ENCODE measurements at places on chromosomes 12 and 14. TPM values are rescaled to one million over a fixed set of nuclear protein-coding genes. Genes with fewer than 3 reads are reported as not detected.

MGST1 gene
- 235 TPM for total RNA-seq

GZMB gene
- not detected for total RNA-seq

RPS6KA5 gene
- 3.7 TPM for total RNA-seq

CPNE6 gene
- total RNA-seq: not detected

TAMALIN gene
- 1.2 TPM for total RNA-seq

LRRIQ1 gene
- 0.39 TPM for total RNA-seq

IL22 gene
- total RNA-seq: not detected

LHX5 gene
- total RNA-seq: 2.1 TPM

ADIPOR2 gene
- total RNA-seq: 44.2 TPM

MAP1LC3B2 gene
- 1.5 TPM for total RNA-seq

CLEC14A gene
- not detected for total RNA-seq

DNA sequence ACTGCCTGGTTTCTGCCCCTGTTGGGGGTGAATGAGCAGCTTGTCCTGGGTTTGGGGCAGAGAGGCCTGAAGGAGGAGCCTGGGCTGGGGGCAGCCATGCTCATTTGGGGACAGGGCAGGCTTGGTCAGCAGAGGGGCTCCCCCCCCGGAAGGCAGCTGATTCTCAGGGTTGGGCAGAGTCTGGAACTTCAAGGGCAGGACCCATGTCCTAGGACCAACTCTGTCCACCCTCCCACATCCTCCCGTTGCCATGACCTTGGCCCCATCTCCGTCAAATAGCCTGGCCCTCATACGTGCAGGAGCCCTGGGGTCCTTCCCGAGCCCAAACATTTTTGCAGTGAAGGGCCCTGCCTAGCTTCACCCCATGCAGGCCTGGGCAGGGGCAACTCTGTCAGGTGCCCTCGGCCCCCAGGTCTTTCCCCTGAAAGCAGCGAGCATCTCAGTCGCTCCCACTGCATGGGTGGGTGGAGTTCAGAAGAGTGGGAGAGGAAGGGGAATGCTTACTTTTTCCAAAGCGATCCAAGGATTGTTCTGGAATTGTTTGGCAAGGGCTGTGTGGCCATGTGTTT, 32.6 kb downstream of the TNFAIP2 start:
- no peaks in the 10 kb centered on the region for H3K36me3 ChIP-seq
- no peak overlapping the region for H3K4me3 ChIP-seq
- no peaks in the 10 kb centered on the region for H3K4me1 ChIP-seq
- H3K27me3 ChIP-seq: no peaks in the 10 kb centered on the region

GRCh38 chr12:44929236-44929885, 53.2 kb upstream of the NELL2 start:
- peaks cover 16% of the 10 kb centered on the region for H3K36me3 ChIP-seq
- H3K4me3 ChIP-seq: no peak overlapping the region
- H3K4me1 ChIP-seq: no peaks in the 10 kb centered on the region
- no peak for DNase-seq
- H3K27ac ChIP-seq: no peak overlapping the region

- H3K4me3 ChIP-seq: no peak overlapping the region
- DNase-seq: no peak
- H3K27me3 ChIP-seq: no peaks in the 10 kb centered on the region
- H3K36me3 ChIP-seq: no peaks in the 10 kb centered on the region
- peaks cover 5% of the 10 kb centered on the region for H3K4me1 ChIP-seq
Observed at GRCh38 chr14:61179061-61179690, 102.0 kb downstream of the TMEM30B start.

- no peak overlapping the region for H3K27ac ChIP-seq
- peak; percentile 18 for DNase-seq
- no peaks in the 10 kb centered on the region for H3K36me3 ChIP-seq
- H3K4me1 ChIP-seq: peaks cover 10% of the 10 kb centered on the region
- H3K27me3 ChIP-seq: no peaks in the 10 kb centered on the region
Observed at GRCh38 chr12:119019166-119019565, 37.8 kb downstream of the SRRM4 start.

- H3K27ac ChIP-seq: no peak overlapping the region
- H3K4me3 ChIP-seq: no peak overlapping the region
- no peaks in the 10 kb centered on the region for H3K4me1 ChIP-seq
- H3K27me3 ChIP-seq: no peaks in the 10 kb centered on the region
- no peaks in the 10 kb centered on the region for H3K36me3 ChIP-seq
Observed at GRCh38 chr12:92237762-92238523, 92.3 kb upstream of the BTG1 start.

DNA sequence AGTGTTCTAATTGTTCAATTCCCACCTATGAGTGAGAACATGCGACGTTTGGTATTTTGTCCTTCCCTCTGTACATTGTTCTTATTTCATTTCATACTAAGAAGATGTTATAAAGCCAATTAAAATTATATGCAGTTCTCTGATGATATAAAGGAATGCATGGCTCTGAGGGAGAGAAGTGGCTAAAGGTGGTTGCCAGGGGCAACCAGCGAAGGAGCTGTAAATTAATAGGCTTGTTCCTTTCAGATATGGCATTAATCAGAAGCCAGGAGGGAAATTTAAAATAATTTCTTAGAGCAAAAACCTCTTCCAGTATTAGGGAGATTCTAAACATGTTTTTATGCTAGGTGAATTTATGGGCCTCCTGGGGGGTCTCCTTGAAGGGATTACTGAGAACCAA, 227.8 kb downstream of the TMEM117 start:
- no peaks in the 10 kb centered on the region for H3K27me3 ChIP-seq
- H3K4me1 ChIP-seq: no peaks in the 10 kb centered on the region
- DNase-seq: no peak
- no peak overlapping the region for H3K27ac ChIP-seq

DNA sequence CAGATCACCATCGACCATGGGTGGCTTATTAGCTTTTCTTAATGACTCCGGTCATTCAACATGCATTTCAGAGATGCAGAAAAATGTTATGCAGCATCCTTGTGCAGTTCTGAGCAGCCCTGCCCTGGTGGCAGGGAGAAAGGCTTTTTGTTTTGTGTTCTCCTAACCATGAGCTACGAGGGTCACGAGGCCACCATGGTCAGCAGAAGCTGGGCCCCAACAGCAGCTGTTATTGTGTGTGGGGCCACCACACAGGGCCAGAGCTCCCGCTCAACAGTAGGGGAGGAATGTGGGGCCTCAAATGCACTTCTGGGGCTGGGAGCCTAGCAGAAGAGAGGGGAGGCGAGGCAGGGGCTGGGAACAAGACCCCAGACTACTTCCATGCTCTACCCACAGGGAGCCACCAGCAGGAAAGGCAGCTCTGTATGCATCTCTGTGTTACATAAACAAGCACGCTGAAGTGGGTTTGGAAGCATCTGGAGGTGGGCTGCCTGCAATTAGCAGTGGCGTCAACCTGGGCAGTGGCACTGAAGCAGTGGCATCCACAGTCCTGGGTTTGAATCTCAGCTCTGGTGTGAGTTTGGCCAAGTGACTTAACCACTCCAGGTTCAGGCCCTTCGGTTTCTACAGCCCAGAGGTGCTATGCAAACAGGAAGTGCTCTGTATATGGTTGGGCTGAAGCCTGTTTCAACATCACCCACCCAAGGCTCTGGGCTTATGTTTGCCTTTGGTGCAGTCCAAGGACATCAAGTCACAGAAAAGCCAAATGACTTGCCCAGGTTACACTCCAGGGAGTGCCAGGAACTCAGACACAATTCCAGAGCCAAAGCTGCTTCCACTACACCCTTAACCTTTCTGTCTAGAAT, 16.3 kb downstream of the GLTP start:
- DNase-seq: no peak
- peaks cover 4% of the 10 kb centered on the region for H3K4me1 ChIP-seq
- no peak overlapping the region for H3K4me3 ChIP-seq
- no peak overlapping the region for H3K27ac ChIP-seq
- H3K27me3 ChIP-seq: no peaks in the 10 kb centered on the region
- H3K36me3 ChIP-seq: no peaks in the 10 kb centered on the region

- no peak overlapping the region for H3K4me3 ChIP-seq
- no peak overlapping the region for H3K27ac ChIP-seq
- H3K36me3 ChIP-seq: peaks cover 23% of the 10 kb centered on the region
- H3K27me3 ChIP-seq: no peaks in the 10 kb centered on the region
Observed at GRCh38 chr14:105830171-105830570, 303.8 kb downstream of the TMEM121 start.

DNA sequence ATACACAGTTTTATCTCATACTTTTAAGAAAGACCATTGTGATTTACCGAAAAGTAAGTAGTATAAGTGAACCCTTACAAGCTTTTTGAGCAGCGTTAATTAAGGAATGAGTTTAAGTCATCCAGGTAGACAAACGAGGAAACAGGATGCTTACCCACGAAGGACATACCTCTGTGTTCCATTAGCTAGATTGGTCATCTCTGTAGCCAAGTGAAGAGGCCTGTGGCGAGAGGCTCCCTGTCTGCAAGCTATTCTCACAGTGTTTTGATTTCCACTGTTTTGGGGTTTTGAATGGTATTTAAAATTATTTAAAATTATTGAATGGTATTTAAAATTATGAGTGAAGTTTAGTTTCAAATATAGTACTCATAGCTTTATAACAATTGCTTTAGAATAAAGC, 342.1 kb upstream of the RGS6 start:
- peaks cover 9% of the 10 kb centered on the region for H3K36me3 ChIP-seq
- no peak for DNase-seq
- H3K4me3 ChIP-seq: no peak overlapping the region
- no peak overlapping the region for H3K27ac ChIP-seq
- H3K4me1 ChIP-seq: no peaks in the 10 kb centered on the region
- no peaks in the 10 kb centered on the region for H3K27me3 ChIP-seq

DNA sequence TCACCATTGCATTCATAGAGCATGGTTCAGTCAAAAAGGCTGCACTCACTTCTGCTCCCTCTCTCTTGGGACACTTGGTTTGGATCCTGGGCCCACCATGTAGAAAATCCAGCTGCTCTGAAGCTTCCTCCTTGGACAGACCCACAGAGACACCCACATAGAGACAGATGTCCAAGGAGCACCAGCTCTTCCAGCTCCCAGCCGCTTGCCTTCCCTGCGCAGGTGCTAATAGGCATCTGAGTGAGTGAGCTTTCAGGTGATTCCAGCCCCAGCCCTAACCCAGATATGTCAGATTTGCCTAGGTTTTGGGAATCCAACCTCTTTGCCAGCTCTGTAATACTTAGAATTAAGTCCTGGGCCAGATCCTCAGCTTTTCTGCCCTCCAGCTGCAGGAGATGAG, 38.6 kb downstream of the DLK1 start:
- no peak overlapping the region for H3K4me3 ChIP-seq
- H3K36me3 ChIP-seq: peaks cover 8% of the 10 kb centered on the region
- no peaks in the 10 kb centered on the region for H3K27me3 ChIP-seq
- DNase-seq: no peak

DNA sequence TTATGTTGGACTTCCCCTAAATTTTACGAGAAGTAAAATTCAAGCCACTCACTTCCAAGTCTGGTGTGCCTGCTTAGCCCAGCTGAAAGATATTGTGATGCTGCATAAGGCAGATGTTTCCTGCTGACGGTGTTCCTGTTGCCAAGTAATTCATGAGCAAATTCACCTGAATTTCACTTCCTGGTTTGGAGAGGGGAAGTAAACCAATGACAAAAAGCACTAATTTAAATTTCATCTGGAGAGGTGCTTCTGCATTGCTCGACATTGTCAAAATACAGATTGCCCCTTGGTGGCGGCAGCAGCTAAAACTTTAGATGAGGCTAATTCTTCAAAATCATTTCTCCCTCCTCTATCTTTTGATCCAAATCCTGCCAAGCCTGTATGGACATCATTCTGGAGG, 281.1 kb downstream of the AACS start:
- no peak for DNase-seq
- no peak overlapping the region for H3K4me3 ChIP-seq
- H3K27me3 ChIP-seq: no peaks in the 10 kb centered on the region
- peaks cover 28% of the 10 kb centered on the region for H3K36me3 ChIP-seq

DNA sequence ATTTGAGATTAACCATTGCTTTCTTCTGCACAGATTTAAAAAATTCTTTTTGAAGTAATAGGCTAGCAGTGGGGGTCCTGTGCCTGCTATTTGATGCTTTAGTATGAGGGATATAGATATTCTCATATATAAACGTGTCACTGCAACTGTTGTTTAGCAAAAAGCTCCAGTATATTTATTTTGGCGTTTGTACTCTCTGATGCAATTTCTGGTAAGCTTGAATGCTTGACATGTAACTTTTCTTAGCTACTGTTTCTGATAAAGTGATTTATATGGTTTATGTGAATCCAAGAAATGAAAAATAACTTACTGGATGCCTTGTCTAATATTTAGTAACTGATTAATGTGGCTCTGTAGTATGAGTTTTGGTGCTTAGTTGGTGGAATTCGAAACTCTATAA, 77.1 kb downstream of the TTLL5 start:
- H3K36me3 ChIP-seq: peaks cover 2% of the 10 kb centered on the region
- no peak overlapping the region for H3K4me3 ChIP-seq
- no peak overlapping the region for H3K27ac ChIP-seq
- H3K4me1 ChIP-seq: no peaks in the 10 kb centered on the region
- DNase-seq: no peak

DNA sequence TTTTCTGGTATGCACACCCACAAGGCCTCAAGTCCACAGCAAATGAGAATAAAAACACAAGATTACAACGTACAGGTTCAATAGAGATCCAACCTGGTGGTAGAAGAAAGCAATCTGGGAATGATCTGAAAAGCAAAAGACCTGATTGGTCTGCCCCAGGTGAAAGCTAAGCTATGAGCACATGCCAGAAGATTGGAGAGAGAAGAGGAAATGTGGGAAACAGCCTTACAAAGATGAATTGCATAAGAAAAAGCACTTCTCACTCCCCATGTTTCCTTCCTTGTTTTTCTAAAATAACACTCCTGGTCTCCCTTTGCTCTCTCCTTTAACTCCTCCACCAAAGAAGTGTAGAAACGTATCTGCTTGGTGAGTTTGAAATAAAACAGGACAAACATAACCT, 77.3 kb upstream of the ANO6 start:
- DNase-seq: no peak
- H3K27me3 ChIP-seq: no peaks in the 10 kb centered on the region
- H3K4me1 ChIP-seq: no peaks in the 10 kb centered on the region

GRCh38 chr14:55580470-55581341, 699 bp downstream of the KTN1 start:
- DNase-seq: peak; percentile 46
- H3K4me3 ChIP-seq: peak overlapping the region; percentile 89
- peaks cover 4% of the 10 kb centered on the region for H3K4me1 ChIP-seq
- no peak overlapping the region for H3K27ac ChIP-seq
- no peaks in the 10 kb centered on the region for H3K27me3 ChIP-seq

- DNase-seq: no peak
- H3K36me3 ChIP-seq: no peaks in the 10 kb centered on the region
- no peaks in the 10 kb centered on the region for H3K4me1 ChIP-seq
- H3K27ac ChIP-seq: no peak overlapping the region
Observed at GRCh38 chr12:122956035-122956434, 10.2 kb downstream of the ABCB9 start.

DNA sequence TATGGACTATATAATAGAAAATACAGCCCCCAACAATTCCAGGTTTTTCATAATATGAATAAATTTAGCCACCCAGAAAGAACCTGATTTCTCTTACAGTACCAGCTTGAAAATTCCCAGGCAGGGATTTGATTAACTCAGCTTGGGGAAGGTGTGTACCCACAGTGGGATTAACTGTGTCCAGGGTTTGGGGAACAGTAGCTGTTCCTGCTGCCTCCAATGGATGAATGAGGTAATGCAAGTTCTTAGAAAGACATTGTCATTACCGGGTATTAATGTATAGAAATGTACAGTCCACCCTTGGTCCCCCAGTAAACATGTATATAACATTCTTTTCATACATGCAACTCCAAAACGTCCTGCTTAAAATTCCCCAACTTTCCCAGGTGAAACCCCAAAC, 115.6 kb downstream of the LRIG3 start:
- H3K4me3 ChIP-seq: no peak overlapping the region
- no peaks in the 10 kb centered on the region for H3K4me1 ChIP-seq
- DNase-seq: no peak
